ENCODE measurements at places on chromosomes 6 and 20.

GRCh38 chr6:22194188-22194921 lies 102.5 kb downstream of the PRL start:
- DNase-seq: no peak

DNA sequence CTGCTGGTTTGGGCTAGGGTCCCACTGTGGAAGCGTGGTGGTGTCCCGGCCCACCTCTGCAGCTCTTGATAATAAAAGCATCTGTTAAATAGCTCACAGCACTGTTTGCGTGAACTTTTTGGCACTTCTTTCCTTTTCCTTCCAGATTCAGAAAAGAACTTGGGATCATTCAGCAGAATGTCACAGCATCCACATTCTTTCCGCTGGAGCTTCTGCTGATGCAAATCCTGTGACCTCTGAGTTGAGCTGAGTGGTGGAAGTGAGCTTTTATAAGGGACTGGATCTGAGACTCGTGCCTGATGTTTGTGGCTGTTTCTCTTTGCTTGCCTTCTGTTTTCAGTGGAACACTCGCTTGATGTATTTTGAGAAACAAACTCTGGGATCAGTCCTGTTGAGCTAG lies 3.9 kb downstream of the OSBPL2 start:
- DNase-seq: no peak

DNA sequence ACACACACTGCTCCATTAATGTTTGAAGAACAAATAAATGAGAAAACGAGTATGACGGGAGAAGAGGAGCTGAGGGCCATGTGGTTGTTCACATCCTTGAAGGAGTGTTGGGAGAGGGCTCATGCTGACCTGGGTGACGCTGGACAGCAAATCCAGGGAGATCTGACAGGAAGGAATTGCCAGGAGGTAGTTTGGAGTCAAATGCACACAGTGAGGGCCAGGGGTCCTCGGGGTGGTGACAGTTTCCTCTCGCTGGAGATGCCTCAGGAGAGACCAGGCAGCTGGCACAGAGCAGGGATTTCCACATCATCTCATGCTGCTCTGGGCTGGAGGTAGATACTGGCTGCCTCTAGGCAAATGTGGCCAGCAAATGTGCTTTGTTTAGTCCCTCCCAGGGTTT lies 2.0 kb upstream of the TMEM181 start:
- no peak for DNase-seq

GRCh38 chr20:12847872-12848271 lies 160.9 kb upstream of the SPTLC3 start:
- no peak for DNase-seq

DNA sequence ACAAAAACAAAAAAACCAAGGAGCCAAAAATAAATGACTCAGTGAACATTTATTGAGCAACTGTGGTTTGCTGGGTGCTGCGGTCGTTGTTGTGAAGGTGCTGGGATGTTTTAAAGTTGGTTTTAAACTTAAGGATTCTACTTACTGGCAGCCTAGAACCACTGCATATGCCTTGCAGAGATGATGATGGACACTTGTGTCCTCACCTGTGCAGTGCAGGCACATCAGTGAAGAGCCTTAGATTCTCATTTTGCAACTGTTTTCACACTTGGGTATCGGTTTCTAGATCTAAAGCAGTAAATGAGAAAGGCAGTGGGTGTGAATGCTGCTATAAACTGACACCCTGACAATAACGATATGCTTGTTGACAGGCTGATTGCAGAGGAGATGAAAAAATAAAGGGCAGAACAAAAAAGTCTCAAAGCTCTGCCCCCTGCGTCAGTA lies 68.8 kb downstream of the UTRN start:
- no peak for DNase-seq

DNA sequence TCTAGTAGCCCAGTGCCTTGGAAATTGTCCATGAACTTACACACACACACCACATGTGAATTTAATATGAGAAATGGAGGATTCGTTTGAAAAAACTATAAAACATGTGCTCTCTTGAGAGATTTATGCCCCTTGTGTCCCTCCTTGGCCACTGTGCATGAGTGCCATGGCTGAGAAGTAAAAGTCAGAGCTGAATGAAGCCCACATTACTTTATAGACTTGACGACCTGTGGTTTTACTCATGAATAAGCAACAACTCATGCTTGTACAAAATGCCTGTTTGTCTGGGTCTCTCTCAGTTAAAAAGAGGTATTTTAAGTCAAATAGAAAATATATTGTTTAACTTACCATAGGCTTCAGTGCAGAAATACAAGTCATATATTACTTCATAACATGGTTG lies 102.7 kb downstream of the KCNQ5 start:
- no peak for DNase-seq

GRCh38 chr6:98828941-98829411 lies 5.4 kb upstream of the POU3F2 start:
- DNase-seq: no peak

DNA sequence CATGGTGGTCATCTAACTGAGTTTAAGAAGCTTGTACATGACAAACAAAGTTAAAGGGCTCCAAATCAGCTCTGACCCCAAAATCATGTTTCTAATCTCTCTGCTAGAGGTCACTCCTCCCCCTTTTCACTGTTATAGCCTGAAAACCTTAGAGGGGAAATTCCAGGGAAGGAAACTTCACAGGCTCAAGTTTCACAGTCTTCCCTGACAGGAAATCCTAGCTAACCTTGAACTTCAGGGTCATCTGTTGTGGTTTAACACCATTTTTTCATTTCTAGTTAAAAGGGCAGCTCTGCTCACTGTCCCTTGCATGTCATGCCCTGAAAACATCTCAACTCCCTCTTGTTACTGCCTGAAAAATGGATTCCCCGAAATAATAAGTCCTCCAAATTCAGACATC lies 104.4 kb upstream of the BMP2 start:
- no peak for DNase-seq

DNA sequence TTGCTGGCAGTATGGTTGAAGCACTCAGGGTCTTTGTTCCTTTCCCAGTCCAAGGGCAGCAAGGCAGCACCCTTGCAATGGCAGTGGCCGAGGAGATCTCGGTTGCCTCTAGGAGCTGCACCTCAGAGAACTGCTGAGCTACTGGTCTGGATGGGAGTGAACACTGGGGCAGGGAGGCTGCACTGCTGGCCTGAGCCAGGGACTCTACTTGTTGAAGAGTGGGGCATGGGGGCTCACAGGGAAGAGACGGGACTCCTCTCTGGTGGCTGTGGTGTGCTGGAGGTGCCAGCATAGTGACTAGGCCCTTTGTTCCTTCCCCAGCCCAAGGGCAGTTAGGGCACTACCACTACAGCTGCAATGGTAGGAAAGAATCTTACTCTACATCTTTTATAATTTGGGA lies 203.0 kb downstream of the ZDHHC14 start:
- DNase-seq: no peak

DNA sequence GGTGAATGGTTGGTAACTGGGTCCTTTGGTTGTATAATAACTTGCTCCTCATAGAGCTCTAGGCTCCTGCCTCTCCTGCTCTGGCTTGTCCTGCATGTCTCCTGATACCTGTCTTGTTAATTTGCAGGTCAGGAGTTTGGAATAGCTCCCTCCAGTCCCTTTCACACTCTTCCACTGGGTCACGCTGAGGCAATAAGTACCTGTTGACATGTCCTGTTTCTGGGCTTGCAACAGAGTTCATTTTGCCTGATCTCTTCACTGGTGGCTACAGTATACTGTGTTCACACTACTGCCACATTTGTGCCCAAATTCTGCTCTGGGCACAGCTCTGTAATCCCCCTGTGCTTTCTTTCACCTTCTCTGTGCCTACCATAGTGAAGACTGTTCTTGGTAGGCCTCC lies 25.4 kb upstream of the C20orf144 start:
- no peak for DNase-seq

DNA sequence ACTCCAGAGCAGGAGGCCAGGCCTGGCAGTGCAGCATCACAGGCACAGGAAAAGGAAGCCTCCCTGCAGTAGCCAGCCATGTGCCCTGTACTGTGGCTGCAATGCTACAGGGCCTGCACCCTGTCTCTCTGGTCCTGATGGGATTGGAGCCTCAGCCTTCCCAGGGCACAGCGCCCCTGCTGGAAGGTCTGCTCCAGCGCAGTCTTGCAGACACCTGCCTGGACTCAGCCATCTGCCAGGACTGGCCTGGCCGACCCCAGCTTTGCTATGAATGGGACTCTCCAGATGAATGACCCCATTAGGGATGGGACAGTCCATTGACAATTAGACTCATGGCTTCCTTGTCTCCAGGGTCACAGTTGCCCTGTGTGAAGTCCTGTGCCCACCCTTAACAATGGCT lies 251.6 kb downstream of the ERMARD start:
- no peak for DNase-seq

- DNase-seq: no peak
Measured at GRCh38 chr6:16476861-16477260, 238.5 kb downstream of the GMPR start.

DNA sequence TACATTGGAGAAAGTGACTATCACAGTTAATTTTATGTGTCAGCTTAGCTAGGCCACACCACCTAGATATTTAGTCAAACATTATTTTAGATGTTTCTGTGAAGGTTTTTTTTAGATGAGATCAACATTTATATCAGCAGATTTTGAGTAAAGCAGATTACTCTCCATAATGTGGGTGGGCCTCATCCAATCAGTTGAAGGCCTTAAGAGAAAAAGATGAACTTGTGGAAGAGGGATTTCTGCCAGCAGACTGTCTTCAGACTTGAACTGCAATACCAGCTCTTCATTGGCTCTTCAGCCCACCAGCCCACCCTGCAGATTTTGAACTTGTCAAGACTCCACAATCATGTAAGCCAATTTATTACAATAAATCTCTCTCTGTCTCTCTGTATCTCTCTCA lies 25.1 kb upstream of the FBXO30 start:
- no peak for DNase-seq

DNA sequence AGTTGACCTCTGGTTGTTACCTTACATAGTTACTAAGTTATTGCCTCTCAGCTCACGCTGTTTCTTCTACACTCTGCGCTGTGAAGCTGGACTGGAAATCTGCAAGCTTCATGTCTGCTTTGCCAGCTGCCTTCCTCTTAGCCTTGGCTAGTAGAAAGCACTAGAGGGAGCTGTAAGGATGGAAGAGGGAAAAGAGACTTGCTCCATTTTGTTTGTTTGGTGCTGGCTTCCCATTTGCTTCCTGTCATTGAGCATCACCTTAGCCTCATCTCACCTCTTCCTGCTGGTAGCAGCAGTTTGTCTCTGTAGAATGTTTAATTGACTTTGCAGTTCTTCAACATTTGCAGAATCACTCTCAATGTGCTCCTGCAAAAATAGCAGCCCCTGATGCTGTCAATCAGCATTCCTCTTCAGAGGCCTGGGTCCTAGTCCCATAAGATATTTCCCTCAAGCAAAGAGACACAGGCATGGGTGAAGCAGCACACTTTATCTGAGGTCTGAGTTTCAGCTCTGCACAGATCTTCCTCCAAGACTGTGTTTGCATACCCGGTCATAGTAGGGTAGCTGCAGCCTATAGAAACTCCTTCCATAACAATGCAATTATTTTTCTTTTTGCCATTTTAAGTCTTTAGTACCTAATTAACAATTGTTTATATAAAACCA lies 302.2 kb upstream of the EPHA7 start:
- DNase-seq: no peak

Measured in head of caudate nucleus (tissue), 42 donors.